ENCODE measurements at places on chromosomes 13 and 19. TPM values are rescaled to one million over a fixed set of nuclear protein-coding genes. Genes with fewer than 3 reads are reported as not detected.

DNA sequence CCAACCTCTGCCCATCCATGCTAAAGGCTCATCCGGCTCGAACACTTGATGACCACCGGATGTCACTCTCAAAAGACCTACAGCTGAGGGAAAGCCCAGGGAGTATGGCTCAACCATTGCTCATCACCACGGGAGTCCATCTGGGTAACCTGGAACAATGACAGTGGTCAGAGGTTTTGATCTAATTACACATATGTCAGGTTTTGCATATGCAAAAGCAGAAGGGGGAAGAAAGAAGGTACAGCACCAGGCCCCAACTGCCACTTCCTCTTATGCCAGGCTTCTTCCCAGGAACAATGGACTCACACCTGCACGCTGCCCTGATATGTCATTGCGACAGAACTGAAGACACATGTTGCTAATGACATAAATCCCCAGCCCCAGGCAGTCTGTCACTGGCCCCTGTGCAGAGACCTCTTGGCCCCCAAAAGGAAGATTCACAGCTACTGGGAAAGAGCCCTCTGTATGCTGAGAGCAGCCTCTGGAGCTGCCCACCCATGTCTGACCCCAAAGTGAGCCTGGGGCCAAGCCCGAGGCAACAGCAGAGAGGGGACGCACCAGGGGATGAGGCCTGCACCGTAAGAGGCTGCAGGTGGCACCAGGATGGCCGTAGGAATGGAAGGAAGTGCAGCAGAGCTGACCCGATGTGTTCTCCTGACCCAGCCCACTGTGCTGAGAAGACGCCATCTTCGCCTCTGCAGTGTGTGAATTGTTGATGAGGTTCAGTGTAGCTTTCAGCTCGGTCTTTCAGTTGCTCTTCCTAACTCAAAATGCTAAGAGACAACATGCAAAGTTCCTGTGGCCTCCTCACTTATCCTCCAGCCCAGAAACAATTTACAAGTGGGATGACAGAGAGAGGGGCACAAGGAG lies 26.3 kb downstream of the EPS15L1 start:
- peaks cover 78% of the 10 kb centered on the region for H3K4me1 ChIP-seq
- H3K27ac ChIP-seq = peak overlapping the region; percentile 99
- H3K27me3 ChIP-seq = no peaks in the 10 kb centered on the region
- peaks cover 4% of the 10 kb centered on the region for H3K36me3 ChIP-seq
- H3K4me3 ChIP-seq = peak overlapping the region; percentile 38
- peak; percentile 90 for DNase-seq

DNA sequence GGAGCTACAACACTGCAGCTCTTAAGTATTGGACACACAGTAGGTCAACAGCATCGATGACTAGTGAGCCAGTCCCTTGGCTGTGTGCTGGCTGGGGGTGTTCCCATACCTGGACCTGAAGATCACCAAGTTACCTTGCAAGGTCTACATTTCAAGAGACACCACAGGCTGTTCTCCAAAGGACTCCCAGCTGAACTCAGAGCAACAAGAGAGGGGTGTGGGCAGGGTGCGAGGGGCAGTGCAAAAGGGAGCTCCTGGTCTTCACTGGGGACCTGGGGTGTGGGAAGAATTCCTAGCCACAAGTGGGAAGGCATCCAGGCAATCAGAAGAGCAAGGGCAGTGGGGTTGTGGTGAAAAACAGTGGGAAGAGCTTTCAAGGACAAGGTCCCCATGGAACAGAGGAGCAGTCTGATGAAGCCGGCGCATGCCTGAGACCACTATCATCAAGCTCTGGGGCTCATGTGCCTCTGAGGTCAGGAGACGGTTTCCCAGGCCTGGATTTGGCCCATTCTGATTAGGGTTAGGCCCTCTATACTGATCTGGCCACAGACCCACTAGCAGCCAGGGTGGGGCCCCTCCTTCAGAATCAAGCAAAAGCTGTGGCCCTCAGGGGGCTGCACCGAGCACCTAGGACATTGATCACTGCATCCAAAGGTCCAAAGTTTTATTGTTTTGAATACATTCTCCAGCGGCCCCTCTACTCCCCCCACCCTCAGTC lies 4.7 kb upstream of the GSK3A start:
- H3K36me3 ChIP-seq = peaks cover 7% of the 10 kb centered on the region
- no peaks in the 10 kb centered on the region for H3K27me3 ChIP-seq
- H3K4me3 ChIP-seq = no peak overlapping the region
- peaks cover 15% of the 10 kb centered on the region for H3K4me1 ChIP-seq
- no peak for DNase-seq

DNA sequence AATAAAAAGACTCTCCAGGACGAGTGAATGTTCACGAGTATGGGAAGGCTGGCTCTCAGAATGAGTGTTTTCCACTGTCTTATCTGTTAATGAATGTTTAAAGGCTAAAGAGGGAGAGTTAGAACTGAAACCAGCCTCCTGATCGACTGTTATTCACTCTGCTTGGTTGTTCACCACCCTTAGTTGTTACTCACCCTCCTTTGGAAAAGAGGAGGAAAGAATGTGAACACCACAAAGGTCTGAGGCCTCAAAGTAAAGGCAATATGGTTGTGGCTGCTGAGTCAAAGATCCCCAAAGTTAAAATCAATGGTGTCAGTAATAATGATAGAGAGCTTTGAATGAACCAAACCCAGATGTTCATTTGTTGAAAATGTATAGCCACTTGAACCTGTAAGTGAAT lies 1793.2 kb upstream of the PCDH20 start:
- H3K36me3 ChIP-seq = no peaks in the 10 kb centered on the region
- H3K4me3 ChIP-seq = no peak overlapping the region
- H3K27me3 ChIP-seq = no peaks in the 10 kb centered on the region
- H3K4me1 ChIP-seq = no peaks in the 10 kb centered on the region

DNA sequence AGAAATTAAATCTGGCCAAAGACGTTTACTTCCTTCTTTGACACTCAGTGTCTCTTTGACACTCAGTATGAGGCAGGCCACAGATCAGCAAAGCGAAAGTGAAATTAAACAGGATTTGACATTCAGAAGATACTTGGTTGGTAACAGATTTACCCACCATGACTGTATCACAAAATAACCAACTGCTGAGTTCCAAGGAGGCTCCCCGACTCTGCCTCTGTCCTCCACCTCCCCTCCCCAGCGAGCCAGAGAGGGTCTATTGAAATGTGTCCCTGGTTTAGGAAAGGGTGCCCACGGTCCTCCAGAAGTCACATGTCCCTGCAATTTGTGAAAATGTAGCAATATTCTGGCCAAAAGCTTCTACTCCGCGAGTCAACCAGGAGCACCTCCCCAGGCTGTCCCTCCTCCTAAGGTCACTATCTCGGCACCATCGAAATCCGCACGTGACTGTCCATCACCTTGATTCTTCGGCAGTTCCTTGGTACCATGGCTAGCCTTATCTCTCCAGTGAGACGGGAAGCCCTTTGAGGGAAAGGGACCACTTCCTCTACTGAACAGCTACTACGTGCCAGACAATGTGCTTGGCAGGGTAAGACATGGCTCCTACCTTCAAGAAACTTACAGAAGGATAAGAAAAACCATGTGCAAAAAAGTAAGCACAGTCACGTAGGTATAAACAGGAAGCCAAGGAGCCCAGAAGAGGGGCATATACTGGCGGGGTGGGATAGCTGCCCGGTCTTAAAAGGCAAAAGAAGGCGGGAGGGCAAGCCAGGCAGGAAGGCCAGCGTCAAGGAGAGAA lies 1.5 kb downstream of the N4BP2L1 start:
- H3K4me3 ChIP-seq = peak overlapping the region; percentile 94
- H3K27ac ChIP-seq = peak overlapping the region; percentile 98
- peak; percentile 73 for DNase-seq
- H3K36me3 ChIP-seq = peaks cover 11% of the 10 kb centered on the region
- H3K27me3 ChIP-seq = no peaks in the 10 kb centered on the region

DNA sequence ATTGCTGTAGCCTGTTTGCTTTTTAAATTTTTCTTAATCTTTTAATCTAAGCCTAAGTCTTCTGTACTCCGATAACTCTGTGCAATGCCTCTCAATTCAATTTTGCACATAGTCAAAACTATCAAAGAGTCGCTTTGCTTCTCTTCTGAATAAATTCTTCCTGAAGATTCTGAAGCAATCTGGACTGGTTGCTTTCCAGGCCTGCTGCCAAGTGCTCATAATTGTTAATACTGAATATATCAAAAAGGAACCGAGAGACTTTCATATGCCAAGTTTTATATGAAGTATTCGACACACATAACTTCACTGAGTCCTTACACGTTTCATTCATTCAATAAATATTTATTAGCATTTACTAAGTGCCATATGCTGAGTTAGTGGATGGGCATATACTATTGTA lies 91.3 kb downstream of the EDNRB start:
- no peak overlapping the region for H3K27ac ChIP-seq
- no peak for DNase-seq
- no peak overlapping the region for H3K4me3 ChIP-seq

DNA sequence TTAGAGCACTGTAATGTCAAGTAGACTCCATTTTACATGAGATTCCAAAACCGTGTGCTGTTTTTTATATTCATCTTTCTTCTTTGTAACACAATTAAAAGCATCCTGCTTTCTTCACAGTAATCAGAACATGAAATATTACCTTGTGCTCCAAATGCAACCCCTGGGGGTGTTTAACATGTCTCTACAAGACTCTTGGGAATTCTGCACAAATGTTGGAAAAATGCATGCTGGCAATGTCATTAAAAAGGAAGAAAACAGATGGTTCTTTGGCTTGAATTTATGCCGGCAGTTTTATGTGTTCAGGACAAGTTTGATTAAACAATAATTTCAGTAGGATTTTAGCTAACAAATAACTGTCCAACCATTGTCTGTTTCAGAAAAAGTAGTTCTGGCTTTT lies 159.1 kb downstream of the LIG4 start:
- H3K4me3 ChIP-seq = no peak overlapping the region
- no peaks in the 10 kb centered on the region for H3K27me3 ChIP-seq
- no peaks in the 10 kb centered on the region for H3K4me1 ChIP-seq
- DNase-seq = no peak
- H3K36me3 ChIP-seq = no peaks in the 10 kb centered on the region
- no peak overlapping the region for H3K27ac ChIP-seq

DNA sequence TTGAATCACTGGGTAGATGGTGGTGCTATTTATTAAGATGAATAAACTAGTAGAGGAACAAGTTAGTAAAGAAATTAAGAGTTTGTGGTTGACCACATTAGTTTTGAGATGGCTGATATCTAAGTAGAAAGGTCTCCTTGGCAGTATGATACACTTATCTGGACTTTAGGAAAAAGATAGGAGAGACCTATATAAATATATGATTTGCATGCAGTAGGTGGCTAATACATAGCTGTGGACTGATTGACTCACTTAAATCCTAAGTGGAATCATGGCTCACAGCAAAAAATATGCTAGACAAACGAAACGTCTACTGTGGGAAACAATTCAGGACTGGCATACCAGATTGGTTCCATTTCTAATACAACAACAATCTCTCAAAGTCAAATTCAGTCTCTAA lies 92.0 kb downstream of the CAB39L start:
- H3K4me3 ChIP-seq = no peak overlapping the region
- H3K27ac ChIP-seq = no peak overlapping the region
- no peak for DNase-seq
- no peaks in the 10 kb centered on the region for H3K36me3 ChIP-seq

- H3K27me3 ChIP-seq = no peaks in the 10 kb centered on the region
- H3K4me1 ChIP-seq = no peaks in the 10 kb centered on the region
- H3K36me3 ChIP-seq = no peaks in the 10 kb centered on the region
- H3K4me3 ChIP-seq = no peak overlapping the region
- DNase-seq = no peak
Observed at GRCh38 chr19:776549-776948, 20.7 kb upstream of the PTBP1 start.

GRCh38 chr19:31511696-31512095 lies 162.5 kb upstream of the TSHZ3 start:
- H3K27ac ChIP-seq = no peak overlapping the region
- DNase-seq = no peak
- no peak overlapping the region for H3K4me3 ChIP-seq
- no peaks in the 10 kb centered on the region for H3K27me3 ChIP-seq

DNA sequence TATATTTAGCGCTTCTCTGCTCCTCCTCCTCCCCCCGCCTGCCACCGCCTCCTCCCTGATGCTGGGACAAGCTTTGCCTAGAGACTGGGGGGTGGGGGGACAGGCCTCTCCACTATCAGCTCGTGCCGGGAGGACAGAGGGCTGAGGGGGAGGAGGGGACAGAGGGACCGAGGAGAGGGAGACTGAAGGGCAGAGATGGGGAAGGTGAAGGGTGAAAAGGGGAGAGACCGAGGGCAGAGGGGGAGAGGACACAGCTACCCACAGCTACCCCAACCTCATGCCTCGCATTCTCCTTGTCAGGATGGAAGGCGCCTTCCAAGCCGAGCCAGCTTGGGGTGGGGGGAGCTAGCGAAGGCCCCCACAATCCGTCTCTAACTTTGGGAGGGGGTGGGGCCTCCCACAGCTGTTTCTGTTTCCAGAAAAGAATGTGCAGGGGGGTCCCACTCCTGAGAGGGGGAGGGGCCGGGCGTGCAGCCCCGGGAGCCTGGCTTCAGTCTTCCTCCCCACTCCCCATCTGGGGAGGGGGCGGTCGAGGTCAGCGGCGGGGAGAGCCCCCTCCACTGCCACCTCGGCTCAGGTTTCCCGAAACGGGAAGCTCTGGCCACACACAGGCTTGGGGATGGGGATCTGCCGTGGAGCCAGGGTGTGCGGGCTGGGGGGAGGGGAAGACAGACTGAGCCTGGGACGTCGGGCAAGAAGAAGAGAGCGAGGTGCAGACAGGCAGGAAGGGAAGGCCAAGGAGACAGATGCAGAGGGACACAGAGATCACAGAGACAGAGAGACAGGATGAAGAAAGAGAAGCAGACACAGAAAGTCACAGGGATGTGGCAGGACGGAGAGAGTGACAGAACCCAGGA lies 1.6 kb downstream of the DACT3 start:
- H3K4me3 ChIP-seq = peak overlapping the region; percentile 52
- peaks cover 3% of the 10 kb centered on the region for H3K27me3 ChIP-seq
- no peak overlapping the region for H3K27ac ChIP-seq
- DNase-seq = no peak

- H3K27me3 ChIP-seq = no peaks in the 10 kb centered on the region
- no peak overlapping the region for H3K27ac ChIP-seq
- H3K4me3 ChIP-seq = no peak overlapping the region
- peaks cover 22% of the 10 kb centered on the region for H3K4me1 ChIP-seq
- no peaks in the 10 kb centered on the region for H3K36me3 ChIP-seq
Observed at GRCh38 chr13:46297361-46297811, 85.7 kb downstream of the LRRC63 start.

GRCh38 chr13:91313103-91313502 lies 34.4 kb upstream of the MIR17HG start:
- no peak for DNase-seq
- H3K36me3 ChIP-seq = no peaks in the 10 kb centered on the region
- 0 out of 2 replicates have a peak overlapping the region, but pooled peaks have one; percentile 26 for H3K4me3 ChIP-seq

DNA sequence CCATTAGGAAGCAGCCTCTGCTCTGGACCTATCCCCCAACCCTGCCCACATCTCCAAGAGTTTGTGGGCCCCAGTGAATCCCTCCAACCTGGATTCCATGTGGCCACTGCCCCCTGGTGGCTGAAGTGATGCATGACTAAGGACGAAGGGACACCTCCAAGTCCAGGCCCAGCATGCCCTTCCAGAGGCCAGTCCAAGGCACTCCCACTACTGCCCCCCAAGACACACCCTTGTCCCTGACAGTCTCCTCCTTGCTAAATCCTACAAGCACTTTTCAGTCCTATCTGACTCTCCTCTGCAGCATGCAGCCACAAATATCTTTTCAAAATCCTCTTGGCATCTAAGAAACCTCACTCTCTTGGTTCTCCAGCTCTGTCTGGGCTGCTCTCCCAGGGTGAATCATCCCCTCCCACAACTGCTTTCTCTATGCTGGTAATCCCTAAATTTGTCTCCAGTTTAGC lies 33.0 kb downstream of the DEDD2 start:
- peaks cover 11% of the 10 kb centered on the region for H3K4me1 ChIP-seq
- no peak overlapping the region for H3K27ac ChIP-seq
- no peak for DNase-seq
- H3K36me3 ChIP-seq = no peaks in the 10 kb centered on the region
- H3K27me3 ChIP-seq = no peaks in the 10 kb centered on the region
- H3K4me3 ChIP-seq = no peak overlapping the region

The PROZ gene
- not detected for total RNA-seq

The OR7A5 gene
- total RNA-seq = not detected

The SLC10A2 gene
- not detected for total RNA-seq

The TMEM38A gene
- 17.2 TPM for total RNA-seq

The HIF3A gene
- total RNA-seq = 0.18 TPM
